ENCODE measurements at places on chromosomes 1 and 21.

DNA sequence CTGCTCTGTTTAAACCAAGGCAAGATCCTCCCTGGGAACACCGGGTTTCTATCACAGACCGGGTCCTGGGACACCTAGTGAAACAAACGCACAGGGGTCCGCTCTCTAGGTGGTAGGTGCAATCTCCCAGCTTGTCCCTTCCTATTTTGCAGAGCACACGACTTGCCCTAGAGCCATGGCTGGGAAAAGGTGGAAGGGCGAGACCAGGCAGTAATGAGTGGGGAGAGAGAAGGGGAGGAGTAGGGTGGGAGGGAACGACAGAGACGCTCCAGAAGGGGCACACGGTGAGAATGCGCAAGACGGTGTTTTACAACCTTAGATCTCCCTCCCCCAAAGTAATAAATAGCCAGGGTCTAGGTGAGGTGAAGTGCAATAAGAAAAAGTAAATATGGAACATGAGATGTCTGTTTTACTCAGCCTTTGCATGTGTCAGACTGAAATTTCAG lies 9.3 kb upstream of the ARHGAP29 start:
- DNase-seq = no peak

DNA sequence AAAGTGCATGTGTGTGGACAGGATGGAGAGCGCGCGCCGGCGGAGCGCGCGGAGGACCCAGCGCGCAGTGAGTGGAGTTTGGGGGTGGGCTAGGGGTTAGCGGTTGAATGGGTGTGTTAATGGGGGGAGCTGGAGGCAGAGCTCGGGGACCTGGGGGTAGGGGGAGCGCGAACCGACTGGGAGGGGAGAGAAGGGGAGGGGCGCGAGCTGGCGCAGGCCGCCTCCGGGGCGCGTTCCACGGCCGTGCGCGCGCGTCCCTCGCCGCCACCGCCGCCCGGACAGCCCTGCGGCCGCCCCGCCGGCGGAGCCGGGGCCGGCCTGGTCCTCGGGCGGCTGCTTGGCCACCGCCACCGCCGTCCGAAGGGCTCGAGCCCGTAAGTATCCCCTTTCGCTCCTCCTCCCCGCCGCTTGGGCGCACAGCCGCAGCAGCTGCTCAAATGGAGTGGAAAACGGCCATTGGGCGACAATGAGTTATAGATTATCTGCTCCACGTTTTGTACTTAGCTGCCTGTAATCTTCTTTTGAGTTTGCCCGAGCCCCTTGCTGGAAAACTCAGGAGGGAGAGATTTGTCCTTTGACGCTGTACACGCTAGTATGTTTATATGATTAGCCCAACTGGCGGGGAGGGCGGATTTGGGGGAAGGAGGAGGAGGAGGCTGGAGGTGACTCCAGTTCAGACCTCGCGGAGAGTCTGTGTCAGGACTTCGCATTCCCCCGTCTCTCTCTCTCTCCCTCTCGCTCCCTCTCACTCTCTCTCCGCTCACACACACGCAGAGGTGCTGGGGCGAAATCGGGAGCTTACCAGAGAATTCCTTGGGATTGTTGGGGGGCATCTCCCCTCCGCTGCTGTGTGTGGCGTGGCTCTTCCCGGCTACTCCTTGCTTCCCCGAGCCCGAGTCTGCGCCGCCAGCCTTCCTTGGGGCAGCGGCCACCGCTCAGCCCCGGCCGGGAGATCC lies at the start of gene ADGRL2:
ADGRL2 (plus strand) TSS at position 240 of the 956 bp plus-strand sequence. CDS start 36,051 bp downstream, outside the sequence.
- peak; percentile 71 for DNase-seq

DNA sequence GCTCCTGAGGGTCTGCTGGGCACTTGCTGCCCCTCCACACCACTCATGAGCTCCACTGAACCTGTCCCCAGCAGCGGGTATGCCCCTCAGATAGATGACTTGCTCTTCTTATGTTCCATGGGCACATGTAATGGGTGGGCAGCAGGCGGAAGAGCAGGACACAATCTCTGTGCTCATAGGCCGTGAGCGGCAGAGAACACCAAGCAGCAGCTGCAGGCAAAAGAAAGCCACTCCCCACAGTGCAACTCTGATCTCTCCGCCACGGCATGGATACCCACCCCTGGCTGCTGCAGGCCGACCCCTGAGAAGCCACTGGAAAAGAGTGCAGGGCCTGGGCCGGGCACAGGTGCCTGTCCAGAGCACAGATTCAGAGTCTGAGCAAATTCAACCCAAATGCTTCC lies 135.2 kb upstream of the RUNX3 start:
- no peak for DNase-seq

DNA sequence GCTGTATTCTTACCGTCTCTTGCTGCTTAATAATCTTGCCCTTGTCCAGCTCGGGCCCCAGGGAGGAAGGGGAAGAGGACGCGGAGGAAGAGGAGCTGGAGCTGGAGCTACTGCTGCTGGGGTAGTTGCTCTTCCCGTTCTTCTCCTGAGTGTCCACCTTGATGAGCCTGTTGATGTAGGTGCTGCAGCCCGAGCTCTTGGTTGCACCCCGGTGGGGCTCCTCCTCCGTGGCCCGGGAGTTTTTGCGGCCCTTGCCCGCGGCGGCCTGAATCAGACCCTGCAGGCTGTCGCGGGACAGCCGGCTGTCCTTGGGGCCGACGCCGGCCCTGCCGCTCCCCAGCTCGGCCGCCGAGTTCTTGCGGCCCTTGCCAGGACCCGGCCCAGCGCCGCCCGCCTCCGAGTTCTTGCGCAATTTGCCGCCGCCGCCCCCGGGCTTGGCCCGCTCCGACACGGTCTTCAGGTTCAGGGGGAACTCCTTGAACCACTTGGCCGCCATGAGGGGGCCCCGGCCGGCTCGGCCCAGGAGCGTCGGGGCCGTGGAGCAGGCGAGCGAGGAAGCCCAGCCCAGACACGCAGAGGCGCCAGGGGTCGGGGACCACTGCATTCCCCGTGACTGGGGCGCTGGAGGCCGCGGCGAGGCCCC lies 475 bp upstream of the TDRD10 start:
- peak; percentile 34 for DNase-seq

- DNase-seq = peak; percentile 60
Measured at GRCh38 chr1:30782361-30783255, 25.0 kb upstream of the LAPTM5 start.

DNA sequence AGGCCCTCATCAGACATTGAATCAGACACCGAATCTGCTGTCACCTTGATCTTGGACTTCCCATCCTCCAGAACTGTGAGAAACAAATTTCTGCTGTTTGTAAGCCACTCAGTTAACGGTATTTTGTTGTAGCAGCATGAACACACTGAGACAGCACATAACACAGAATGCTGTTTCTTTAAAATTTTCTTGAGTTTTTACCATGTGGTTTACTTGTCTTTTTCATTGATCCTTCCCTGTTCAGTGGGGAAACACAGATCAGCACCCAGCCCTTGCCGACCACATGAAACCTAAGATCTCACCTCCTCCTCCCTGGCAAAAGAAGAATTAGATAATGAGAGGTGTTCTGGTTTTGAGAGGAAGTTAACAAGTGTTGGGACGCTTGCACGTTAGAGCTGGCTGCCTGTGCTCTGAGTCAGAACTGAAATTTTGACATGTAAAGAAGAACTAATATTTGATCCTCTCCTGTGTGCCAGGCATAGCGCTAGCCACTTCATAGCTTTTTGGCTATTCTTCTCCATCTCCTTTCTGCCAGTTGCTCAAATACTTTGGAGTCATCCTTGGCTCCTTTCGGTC lies 179.6 kb downstream of the DHRS3 start:
- no peak for DNase-seq

GRCh38 chr1:225660544-225660946 lies 7.6 kb upstream of the ENAH start:
- no peak for DNase-seq

GRCh38 chr1:5725406-5725805 lies 266.8 kb downstream of the NPHP4 start:
- no peak for DNase-seq

DNA sequence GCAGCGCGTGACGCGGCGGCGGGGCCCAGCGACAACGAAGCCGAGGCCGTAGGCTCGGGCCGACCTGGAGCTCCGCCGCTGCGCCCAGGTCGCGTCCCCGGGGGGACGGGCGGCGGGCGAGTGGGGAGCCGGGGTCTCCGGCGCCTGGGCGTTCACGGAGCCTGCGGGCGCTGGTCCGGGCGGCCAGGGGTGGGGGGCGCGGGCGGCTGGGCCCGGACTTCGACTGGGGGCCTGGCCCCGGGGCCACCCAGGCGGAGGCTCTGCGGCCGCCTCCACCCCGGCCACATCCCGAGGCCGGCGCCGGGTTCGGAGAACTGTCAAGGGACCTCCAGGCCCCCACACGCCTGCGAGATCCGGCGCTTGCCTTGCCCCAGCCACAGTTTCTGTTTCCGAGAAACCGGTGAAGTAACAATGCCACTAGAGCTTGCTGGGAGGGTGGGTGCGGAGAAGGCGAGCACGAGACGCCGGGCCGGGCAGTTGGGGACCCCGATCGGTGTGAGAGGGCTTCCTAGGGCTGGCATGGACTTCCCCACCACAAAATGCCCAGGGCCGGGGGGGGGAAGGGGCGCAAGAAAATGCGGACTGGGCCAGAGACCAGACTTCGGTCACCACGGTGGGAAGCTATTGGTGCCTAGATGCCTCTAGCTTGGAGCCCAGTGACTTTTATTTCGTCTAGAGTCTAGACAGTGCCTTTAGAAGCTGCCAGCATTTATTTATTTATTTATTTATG lies 501 bp downstream of the FBXO6 start:
- peak; percentile 47 for DNase-seq

- no peak for DNase-seq
Measured at GRCh38 chr21:34320011-34320410, 43.8 kb upstream of the KCNE2 start.

GRCh38 chr1:117094841-117095604 lies 26.5 kb downstream of the TRIM45 start:
- DNase-seq = peak; percentile 25

- DNase-seq = no peak
Measured at GRCh38 chr21:44551340-44551961, at the start of gene KRTAP10-2. Gene KRTAP10-2, minus strand, starts transcription at chr21:44551505. Its CDS starts 47 bp downstream, at chr21:44551458.

- DNase-seq = no peak
Measured at GRCh38 chr1:158055854-158056253, 62.4 kb downstream of the KIRREL1 start.

DNA sequence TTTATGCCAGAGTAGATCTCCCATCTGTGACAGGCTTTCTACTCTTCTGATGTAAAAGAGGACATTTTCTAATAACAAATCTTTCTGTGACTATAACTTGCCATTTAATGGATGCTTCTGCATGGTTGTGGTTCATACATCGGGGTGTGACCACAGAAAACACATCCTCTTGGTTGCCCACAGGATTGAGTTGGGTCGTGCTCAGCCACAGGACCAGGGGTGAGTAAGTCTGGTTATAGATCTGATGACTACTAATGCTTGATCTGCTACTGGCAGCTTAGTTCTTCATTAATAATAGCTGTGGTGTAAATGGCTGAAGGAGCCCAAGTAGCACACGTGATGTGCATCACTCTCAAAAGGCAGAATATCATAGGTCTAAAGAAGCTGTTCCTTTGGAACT lies 328.2 kb downstream of the RWDD3 start:
- DNase-seq = no peak

DNA sequence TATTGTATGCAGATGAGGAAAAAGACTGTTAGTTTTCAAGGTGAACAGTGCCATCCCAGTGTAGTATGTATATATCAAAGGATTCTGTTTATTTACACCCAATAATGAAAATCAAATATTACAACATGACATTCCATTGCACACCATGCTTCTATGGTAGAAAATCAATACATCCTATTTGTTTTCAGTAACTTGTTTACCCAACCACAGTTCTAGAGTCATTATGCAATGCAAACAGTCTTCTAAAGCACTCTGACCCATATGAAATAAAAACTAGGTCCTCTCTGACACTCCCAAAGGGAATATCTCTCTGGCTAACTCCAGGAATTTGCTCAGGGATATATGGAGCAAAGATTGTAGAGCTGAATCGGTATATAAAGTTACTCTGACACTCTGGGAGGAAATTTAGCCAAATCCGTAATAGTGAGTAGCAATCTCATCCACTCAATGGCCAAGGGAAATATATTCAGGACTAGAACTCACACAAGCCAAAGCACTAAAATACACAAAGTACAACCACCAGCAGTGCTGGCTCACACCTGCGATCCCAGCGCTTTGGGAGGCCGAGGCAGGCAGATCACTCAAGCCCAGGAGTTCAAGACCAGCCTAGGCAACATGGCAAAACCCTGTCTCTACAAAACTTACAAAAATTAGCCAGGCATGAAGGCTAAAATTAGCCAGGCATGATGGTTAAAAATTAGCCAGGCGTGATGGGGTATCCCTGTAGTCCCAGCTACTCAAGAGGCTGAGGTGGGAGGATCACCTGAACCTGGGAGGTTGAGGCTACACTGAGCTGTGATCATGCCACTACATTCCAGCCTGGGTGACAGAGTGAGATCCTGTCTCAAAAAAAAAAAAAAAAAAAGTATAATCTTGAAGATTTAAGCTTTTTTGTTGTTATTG lies 75.2 kb downstream of the RERE start:
- no peak for DNase-seq

- DNase-seq = no peak
Measured at GRCh38 chr1:15734901-15735300, 1.2 kb upstream of the SLC25A34 start.

GRCh38 chr1:199168888-199169585 lies 530.2 kb downstream of the PTPRC start:
- DNase-seq = no peak

DNA sequence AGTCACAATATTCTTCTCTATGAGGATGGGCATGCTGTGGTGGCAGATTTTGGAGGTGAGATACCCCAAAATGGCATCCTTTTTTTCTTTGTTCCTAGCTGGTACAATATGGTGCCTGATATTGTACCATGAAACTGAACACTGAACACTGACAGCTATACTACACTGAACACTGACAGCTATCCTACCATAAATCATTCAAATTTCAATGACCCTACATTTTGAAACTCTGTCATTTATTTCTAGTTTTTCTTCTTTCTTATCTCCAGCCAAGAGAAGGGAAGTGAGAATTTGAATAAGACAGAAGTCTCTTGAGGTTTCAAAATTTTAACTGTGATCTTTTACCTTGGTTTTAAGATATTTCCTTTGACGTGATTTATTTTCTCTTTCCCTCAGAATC lies 76.3 kb downstream of the LRRC53 start:
- no peak for DNase-seq

GRCh38 chr1:183970516-183971300 lies 66.8 kb downstream of the COLGALT2 start:
- no peak for DNase-seq

GRCh38 chr1:182795563-182796228 lies 6.1 kb downstream of the NPL start:
- DNase-seq = no peak

GRCh38 chr1:54931275-54931840 lies 44.4 kb upstream of the DHCR24 start:
- no peak for DNase-seq

DNA sequence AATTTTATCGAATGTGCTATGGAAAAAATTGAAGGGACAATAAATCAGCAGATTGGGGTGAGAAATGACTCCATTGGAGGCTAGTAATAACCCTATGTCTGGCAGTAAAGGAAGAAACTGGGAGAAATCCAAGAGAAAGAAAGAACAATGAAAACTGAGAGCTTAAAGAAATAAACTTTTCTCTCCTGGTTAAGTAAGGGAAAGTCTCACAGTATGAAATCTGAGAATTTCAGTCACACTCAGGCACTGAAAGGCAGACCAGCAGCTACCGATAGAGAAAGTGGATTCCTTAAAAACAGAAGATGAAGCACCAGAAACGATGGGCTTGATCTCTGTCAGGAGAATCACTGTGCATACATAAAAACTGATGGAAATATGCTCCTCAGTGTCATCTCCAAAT lies 404.2 kb downstream of the PLPP3 start:
- DNase-seq = no peak

- no peak for DNase-seq
Measured at GRCh38 chr1:110506541-110506940, 12.4 kb downstream of the KCNA10 start.

- no peak for DNase-seq
Measured at GRCh38 chr1:30948278-30948677, 39.7 kb upstream of the SDC3 start.

GRCh38 chr1:69263921-69264391 lies 303.8 kb upstream of the LRRC7 start:
- peak; percentile 47 for DNase-seq
